ENCODE measurements at places on chromosomes 5 and 9.

DNA sequence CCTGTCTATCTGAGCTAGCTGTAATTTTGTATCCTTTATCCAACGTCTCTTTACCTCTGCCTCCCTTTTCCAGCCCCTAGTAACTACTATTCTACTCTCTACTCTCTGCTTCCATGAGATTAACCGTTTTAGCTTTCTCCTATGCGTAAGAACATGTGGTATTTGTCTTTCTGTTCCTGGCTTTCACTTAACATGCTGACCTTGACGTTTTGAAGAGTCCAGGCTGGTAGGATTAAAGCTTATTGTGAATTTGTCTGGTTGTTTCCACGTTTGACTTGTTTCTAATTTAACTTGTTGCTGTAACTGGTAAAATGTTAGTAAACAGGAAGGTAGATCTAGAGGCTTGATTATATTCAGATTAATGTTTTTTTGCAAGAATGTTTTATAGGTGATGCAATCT, 385.3 kb downstream of the PSAT1 start:
- H3K27ac ChIP-seq: no peak overlapping the region
- H3K27me3 ChIP-seq: no peaks in the 10 kb centered on the region
- no peaks in the 10 kb centered on the region for H3K36me3 ChIP-seq
- DNase-seq: no peak
- no peaks in the 10 kb centered on the region for H3K4me1 ChIP-seq

DNA sequence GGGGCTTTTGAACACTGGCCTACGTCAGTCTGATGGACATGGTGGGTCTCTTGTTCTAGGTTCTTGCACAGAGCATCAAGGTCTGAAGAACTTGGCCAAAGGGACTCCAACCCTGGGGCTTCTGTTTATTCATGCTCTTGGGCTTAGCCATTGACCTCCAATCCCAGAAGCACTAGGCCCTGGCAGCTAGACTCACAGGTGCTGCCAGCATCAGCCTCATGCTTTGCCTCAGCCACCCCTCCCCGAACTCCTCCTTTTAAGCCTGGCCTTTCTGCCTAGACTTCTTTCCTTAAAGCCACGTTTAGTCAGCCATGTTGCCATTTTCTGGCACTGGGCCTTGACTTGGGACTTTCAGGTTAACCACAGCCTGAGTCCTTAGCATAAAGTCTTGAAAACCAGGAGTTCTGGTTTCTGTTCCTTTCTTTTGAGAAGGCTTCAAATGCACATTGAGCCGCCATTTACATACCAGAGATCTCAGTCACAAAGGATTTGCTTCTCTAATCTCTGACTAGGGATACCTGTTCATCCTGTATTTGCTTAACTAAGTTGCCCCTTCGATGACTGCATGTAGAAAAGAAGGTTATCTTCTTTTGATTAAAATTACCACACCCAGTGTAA, 54.7 kb downstream of the ANGPTL2 start:
- no peaks in the 10 kb centered on the region for H3K4me1 ChIP-seq
- H3K27ac ChIP-seq: no peak overlapping the region
- H3K27me3 ChIP-seq: peaks cover 3% of the 10 kb centered on the region
- peaks cover 22% of the 10 kb centered on the region for H3K36me3 ChIP-seq

DNA sequence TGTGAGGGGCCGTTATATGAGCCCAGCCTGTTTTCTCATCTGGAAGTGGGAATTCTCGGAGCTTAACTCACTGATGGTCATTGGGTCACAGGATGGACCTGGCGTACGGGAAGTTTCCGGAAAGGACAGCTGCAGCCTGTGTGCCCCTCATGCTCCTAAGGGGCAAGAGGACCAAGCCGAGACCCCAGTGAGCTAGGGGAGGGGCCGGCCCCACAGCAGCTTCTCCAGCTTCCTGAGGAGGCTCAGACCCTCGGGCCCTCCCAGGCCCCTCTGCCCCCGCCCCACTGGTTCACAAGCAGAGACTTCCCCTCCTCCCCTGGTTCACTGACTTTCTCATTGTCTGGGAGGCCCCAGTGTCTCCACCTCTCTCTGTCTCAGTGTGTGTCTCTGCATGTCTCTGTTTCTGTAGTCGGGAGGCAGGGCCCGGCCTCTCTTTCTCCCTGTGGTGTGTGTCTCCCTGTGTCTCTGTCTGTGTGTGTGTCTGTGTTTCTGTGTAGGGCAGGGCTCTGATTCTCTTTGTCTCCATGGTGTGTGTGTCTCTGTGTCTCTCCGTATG, 32.3 kb upstream of the FIBCD1 start:
- no peak overlapping the region for H3K4me3 ChIP-seq
- peaks cover 4% of the 10 kb centered on the region for H3K27me3 ChIP-seq
- no peaks in the 10 kb centered on the region for H3K36me3 ChIP-seq
- no peak for DNase-seq
- H3K4me1 ChIP-seq: no peaks in the 10 kb centered on the region

DNA sequence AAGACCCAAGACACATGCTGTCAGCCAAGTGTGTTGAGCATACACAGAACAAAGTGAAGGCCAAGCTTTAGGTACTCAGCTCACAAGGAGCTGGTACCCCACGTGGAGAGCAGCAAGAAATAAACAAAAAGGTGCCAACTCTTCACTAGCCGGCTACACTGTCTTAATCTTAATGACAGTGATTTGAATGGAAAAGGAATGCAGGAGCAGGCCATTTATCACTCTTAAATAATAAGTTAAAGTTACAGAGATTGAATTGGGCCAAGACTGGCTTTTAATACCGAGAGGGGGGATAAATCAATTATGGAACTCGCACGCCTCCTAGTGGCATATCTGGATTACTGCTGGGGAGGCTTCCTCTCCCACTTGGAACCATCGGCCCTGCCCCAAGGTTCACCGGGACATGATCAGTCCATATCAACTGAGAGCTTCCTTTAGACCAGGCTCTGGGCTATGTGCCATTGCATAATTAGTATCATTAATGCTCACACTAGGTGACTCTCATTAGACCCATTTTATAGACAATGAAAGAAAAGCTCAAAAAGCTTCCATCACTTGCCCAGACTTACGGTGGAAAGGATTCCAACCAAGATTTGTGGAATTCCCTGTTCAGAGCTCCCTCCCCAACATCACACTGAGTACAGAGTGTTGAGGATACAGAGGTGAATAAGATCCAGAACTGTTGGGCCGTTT, 94.0 kb downstream of the ACTL7B start:
- no peaks in the 10 kb centered on the region for H3K27me3 ChIP-seq
- H3K4me3 ChIP-seq: no peak overlapping the region
- no peak overlapping the region for H3K27ac ChIP-seq
- DNase-seq: no peak
- H3K4me1 ChIP-seq: no peaks in the 10 kb centered on the region
- H3K36me3 ChIP-seq: no peaks in the 10 kb centered on the region

DNA sequence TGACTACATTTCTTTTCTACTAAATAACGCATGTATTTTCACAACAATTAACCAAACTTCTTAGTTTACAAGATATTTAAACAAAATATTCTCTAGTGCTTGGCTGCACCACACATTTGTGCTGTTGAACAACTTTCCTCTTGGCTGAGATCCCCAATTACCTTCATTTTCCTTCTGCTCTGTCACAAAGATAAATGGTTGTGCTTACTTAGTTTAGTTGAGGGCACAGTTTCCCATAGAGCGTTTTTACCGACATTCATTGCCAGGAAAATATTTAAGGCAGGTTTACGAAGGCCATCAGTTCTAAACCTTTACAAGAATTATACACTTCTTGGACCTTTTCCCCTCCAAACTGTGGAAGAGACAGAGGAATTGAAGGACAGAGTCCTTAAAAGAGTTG, 60.7 kb downstream of the PRUNE2 start:
- H3K27me3 ChIP-seq: no peaks in the 10 kb centered on the region
- no peaks in the 10 kb centered on the region for H3K36me3 ChIP-seq

DNA sequence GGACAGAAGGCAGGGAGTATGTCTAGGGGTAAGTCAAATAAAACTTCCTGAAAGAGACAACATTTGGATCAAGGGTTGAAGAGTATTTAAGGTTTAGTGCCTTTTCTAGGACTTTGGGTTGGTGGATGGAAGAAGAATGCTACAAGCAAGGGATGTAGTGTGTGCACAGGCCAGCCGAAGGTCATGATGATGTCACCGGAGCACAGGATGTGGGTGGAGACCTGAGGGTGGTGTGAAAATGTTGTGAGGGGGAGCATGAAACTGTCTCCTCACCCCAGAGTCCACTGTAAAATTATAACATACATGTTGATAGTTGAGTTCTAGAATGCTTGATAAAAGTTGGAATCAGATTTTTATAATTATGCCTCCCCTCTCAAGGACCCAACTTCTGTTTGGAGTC, 553.3 kb upstream of the SGCD start:
- H3K4me3 ChIP-seq: peak overlapping the region; percentile 52
- H3K27me3 ChIP-seq: peaks cover 2% of the 10 kb centered on the region
- DNase-seq: peak; percentile 55
- peak overlapping the region; percentile 88 for H3K27ac ChIP-seq
- H3K4me1 ChIP-seq: peaks cover 64% of the 10 kb centered on the region
- no peaks in the 10 kb centered on the region for H3K36me3 ChIP-seq

DNA sequence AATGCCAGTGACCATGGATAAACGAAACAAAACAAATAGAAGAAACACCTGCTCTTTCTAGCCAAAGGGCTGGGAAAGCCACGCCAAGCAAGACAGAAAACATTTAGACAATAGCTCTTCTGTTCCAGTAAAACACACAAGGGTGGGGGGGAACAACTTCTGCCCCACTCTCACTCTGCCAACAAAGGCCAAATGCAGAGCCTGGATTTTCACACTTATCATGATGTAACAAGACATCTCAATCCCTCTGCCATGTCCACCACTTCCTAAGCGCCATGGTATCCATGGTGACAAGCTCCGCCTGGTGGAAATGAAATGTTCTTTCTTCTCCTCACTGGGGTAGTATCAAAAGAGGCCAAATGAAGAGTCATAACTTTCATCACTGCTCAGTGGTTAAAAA, 60.6 kb downstream of the DRD1 start:
- H3K4me3 ChIP-seq: no peak overlapping the region
- no peaks in the 10 kb centered on the region for H3K36me3 ChIP-seq
- H3K27me3 ChIP-seq: peaks cover 7% of the 10 kb centered on the region
- H3K4me1 ChIP-seq: no peaks in the 10 kb centered on the region
- DNase-seq: no peak

DNA sequence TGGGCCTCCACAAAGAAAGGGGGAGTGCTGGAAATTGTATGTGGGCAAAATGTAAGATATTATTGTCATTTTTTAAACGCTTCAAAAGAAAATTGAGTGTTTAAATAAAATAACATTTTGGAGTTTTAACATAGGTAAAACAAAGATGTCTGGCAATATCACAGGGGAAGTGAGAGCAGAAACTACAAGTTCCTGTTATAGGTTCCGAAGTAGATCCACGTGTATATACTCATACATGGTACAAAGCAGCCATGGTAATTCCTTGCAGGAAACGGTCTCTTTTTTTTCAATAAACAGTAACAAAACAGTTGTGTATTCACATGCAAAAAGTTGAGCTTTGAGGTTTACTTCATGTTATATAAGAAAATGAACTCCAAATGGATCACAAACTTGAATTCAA, 78.4 kb downstream of the MTRR start:
- H3K4me1 ChIP-seq: no peaks in the 10 kb centered on the region
- no peak overlapping the region for H3K4me3 ChIP-seq
- no peaks in the 10 kb centered on the region for H3K36me3 ChIP-seq
- DNase-seq: no peak

DNA sequence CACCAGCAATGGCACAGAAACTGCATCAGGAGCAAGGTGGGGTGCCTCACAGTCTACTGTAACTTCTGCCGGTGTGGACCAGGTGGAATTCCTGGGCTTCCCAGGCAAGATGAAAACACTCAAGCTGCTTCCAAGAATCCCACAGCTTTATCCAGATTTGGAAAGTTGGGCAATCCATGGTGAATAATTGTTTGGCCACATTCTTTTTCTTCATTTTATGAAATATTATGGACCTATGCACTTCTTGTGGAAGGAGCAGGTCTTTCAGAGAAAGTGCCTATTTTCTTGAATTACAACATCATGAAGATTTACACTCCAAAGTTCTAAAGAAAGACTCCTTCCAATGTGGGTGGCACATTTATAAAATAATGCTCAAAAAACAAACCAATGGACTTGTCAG, 503.6 kb downstream of the SEMA5A start:
- H3K36me3 ChIP-seq: no peaks in the 10 kb centered on the region
- no peak overlapping the region for H3K27ac ChIP-seq
- H3K27me3 ChIP-seq: no peaks in the 10 kb centered on the region
- no peaks in the 10 kb centered on the region for H3K4me1 ChIP-seq
- no peak for DNase-seq
- H3K4me3 ChIP-seq: no peak overlapping the region

DNA sequence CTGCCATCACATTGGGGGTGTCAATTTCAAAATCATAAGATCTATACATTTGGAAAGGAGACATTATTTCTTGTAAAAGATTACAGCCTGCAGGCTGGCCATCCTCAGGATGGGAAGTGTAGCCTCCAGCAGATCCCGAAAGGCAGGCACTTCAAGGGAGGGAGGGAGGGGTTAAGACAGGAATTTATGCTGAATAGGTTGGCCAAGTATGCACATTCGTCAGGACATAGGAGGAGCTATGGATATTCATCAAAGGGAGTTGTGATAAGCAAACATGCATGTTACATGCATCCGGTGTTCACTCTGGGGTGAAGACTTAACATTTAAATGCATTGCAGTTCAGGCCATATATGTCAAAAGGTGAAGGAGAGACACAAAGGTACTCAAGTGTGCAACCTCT, 119.4 kb downstream of the CEP120 start:
- no peak overlapping the region for H3K27ac ChIP-seq
- DNase-seq: no peak
- H3K4me3 ChIP-seq: no peak overlapping the region
- no peaks in the 10 kb centered on the region for H3K4me1 ChIP-seq
- H3K36me3 ChIP-seq: no peaks in the 10 kb centered on the region
- peaks cover 12% of the 10 kb centered on the region for H3K27me3 ChIP-seq

Measured in immature natural killer cell (primary cell).